CD4-positive, alpha-beta T cell treated with Interleukin-4 for 4 hours (primary cell): ENCODE measurements at places on chromosomes 12 and 14.
A peak's percentile ranks its signal among the peaks of the same experiment; 100 is the strongest.

DNA sequence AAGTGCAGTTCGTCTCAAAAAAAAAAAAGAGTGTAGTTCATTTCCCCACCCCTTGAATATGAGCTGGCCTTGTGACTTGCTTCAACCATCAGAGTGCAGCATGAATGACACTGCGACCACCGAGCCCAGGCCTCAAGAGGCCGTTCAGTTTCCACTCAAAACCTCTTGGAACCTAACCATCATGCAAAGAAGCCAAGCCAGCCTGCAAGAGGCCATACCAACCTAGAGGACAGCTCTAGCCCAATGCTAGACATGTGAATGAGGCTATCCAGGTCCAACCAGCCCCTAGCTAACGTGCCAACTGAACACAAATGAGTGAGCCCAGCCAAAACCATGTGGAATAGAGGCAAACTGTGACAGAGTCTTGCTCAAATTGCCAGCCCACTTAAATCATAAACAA lies 29.7 kb downstream of the R3HDM2 start:
- DNase-seq, result no peak

DNA sequence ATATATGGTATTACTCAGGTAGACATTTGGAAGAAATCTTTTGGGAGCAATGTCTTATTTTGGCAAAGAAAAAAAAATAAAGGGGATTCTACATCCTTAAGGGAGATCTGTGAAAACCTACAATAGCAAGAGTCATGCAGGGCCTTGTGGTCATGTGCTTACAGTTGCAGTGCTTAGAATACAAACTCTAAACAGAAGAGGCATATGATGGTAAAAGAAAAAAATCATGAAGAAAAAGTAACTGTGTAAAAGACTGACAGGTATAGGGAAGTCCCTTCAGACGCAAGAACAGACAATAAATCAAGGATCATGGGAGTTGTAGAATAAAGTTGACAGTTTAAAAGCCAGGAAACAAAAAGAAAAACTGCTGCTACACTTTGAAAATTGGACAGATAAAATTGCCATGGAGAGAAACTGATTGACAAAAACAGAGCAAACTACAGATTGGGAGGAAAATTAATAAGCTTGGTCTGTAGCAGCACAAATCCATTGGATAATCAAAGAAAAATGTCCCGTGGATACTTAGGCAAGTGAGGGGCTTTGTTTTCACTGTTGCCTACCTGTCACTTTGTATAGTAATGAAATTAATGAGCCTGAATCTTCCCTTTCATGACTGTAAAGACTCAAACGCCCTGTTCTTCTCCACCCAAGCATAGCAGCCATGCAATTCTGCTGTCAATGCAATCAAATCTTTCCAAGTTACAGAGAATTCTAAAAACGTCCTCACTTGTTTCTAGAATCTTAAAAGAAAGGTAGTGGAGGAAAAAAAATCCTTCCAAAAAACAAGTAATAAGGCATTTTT lies 402.0 kb downstream of the SYT1 start:
- no peak for DNase-seq

DNA sequence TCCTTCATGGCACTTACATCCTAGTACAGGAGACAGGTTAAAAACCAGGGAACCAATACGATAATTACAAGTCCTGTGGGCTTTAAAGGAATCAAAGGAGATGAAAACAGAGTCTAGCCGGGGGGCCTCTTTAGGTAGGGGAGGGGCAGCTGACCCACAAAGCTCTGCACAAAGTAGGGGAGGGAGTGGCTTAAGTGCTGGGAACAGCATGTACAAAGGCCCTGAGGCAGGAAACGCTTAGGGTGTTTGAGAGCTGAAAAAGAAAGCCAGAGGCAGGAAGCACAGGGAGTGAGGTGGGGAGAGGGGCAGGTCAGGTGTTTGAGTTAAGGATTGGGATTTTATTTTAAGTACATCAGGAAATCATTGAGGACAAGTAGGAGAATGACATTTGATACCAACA lies 37.7 kb downstream of the ZNF664 start:
- DNase-seq, result no peak

DNA sequence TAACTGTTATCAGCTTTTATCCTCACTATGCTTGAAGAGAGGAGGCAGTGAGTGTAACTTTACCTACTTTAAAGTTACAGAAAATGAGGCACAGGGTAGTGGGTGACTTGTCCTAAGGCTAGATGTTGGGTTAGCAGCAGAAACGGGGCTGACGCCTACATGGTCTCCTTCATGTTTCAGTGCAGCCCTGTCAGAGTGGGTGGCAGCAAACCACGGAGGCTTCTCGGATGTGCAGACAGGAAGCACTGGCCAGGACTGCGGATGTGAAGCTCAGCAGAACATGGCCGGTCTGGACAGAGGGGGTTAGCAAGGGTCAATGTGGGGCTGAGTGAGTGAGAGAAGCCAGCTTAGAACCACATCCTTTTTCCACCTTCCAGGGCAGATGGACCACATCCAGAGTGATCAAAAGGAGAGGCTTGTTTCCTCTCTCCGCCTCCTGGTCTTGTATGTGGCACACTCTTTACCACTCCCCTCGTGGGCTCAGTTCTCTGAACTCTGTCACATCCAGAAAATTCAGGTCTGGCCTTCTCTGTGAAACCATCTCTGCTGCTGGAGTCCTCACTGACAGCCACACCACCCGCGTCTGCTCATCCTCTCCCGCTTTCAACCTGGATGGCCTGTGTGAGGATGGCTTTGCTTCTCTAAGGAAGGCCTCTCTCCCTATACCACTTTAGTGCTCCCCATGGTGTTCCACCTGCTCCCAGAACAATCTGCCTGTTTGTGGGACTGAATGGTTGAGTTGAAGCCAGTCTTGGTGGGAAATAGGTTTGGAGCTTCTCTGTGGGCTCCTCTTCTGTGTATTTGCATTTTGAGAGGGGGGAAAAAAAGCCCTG lies 14.1 kb downstream of the SUSD6 start:
- DNase-seq, result peak; percentile 70

GRCh38 chr12:108635201-108635996 lies 1.7 kb upstream of the SELPLG start:
- DNase-seq, result peak; percentile 73

DNA sequence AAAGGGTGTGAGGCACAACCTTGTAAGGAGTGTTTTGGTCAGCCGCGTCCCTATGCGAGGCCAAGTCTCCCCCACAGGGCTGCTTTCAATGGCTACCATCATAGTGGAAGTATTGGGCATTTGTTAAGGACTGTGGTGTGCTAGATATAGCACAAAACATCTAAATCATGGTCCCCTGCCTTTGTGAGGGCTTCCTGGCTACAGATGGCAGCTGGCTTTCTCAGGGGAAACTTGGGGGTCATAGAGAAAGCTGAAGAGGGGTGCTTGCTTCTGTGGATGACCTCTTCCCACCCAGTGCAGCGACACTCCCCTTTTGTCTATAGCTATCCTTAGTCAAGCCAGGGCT lies 315.8 kb downstream of the ZFP36L1 start:
- DNase-seq, result no peak

DNA sequence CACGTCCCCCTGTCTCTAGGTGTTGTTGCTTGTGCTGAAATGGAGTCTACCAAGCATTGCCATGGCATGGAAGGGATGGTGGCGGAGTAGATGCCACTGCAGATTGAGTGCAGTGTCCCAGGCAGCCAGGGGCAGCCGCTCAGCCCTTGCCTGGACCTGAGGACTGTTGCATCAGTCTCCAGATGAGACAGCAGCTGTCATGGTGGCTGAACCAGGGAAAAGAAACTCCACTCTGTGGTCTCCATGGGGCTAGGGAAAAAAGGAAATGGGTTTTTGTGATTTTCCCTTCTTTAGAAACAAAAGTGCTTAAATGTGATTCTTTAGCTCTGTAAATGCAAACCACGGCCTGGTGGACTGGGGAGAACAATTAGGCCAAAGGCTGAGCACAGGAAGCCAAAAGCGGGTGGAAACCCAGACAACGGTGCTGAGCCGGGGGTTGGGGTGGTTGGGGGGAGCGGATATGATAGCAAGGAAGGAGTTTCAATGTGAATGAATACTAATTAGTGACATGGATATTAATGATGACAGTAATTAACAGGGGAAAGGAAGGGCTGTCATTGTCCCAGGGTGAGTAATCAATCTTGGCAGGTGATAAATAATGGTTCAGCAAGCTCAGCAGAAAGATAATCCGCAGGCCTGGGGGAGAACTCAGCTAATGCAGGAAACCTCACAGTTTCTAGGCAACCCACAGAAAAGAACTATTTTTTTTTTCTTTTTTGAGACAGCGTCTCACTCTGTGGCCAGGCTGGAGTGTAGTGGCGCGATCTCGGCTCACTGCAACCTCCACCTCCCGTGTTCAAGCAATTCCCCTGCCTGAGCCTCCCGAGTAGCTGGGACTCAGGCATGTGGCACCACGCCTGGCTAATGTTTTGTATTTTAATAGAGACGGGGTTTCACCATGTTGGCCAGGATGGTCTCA lies 442.6 kb downstream of the DPF3 start:
- peak; percentile 70 for DNase-seq

DNA sequence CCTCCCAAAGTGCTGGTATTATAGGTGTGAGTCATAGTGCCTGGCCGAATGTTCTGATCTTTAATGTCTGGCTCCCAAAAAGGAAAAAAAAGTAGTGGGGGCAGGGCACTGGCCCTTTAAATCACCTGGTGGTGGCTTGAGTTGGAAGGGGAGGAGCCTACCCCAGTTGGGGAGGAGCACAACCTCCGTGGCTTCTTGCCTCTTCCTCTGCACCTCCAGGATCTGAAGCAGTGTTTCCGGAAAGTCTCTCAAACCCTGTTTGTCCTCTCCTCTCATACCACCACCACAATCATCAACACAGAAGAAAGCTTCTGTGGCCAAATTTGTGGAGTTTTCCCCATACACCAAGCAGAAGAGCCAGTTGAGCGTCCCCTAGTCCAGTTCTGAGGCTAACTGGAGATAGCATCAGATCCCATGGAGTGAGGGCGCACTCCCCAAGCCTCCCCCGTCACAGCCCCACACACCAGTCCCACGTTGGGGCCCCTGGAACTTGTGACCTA lies 24.3 kb upstream of the RCOR1 start:
- DNase-seq, result peak; percentile 36

- DNase-seq, result no peak
Measured at GRCh38 chr12:41174602-41175001, 13.5 kb upstream of the PDZRN4 start.

- DNase-seq, result no peak
Measured at GRCh38 chr12:4134448-4135263, 138.9 kb upstream of the CCND2 start.

GRCh38 chr14:78286210-78286609 lies 116.0 kb downstream of the NRXN3 start:
- DNase-seq, result no peak

GRCh38 chr12:8831116-8831515 lies 8.7 kb downstream of the A2ML1 start:
- no peak for DNase-seq

- no peak for DNase-seq
Measured at GRCh38 chr12:51632623-51633022, 41.6 kb downstream of the SCN8A start.

DNA sequence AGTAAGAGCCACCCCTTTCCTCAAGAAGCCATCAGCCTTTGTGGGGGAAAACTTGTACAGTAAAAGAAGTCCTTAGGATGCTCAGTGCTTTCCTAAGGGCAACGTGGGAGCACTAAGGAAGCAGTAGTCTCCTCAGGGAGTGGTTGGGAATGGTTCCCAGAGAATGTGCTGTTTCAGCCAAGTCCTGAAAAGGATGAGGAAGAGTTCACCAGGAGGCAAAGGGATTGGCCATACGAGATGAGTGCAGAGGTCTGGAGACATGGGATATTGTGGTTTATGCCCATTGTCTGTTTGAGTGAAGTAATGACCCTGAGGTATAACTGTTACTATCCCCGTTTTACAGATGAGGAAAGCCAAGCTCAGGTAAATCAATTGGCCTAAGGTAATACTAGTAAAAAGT lies 86.0 kb upstream of the ATF1 start:
- DNase-seq, result no peak

DNA sequence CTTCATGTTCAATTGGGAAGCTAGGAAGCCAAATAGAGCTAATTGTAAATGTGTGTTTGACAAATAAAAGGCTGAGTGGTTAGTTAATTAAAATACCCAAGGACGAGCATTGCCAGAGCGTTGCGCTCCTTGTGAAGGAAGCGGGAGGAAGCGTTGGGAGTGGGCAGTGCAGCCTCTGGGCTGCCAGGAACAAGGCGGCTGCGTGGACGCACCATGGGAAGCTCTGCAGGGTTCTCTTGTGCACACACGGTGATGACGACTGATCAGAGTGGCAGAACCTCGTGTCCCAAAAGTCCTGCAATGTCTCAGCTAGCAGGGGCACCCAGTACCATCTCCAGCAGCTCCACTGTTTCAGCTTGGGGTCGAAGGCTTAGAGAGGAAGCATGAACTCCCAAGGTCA lies 546.6 kb upstream of the TMEM132C start:
- DNase-seq, result no peak

GRCh38 chr12:82855872-82856271 lies 169.2 kb downstream of the TMTC2 start:
- no peak for DNase-seq

DNA sequence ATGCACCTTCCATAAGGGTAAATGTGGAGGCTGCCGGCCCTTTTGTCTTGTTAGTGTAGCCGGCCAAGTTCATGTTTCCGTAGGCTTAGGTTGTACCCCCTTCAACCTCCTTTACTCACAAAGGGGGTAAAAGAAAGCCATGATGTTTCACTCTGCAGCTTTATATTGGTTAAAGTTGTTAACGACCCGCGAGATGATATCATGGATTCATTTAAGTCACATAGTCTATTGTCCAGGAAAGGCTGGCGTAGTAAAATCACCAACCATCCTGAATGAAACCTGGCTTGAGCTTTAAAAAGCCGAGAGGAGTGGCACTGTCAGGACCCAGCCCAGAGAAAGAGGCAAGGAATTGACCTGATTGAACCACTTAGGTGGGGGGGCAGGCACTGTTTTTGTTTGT lies 1.3 kb downstream of the UNG start:
- no peak for DNase-seq

GRCh38 chr12:3123729-3124128 lies 46.5 kb downstream of the TSPAN9 start:
- no peak for DNase-seq

DNA sequence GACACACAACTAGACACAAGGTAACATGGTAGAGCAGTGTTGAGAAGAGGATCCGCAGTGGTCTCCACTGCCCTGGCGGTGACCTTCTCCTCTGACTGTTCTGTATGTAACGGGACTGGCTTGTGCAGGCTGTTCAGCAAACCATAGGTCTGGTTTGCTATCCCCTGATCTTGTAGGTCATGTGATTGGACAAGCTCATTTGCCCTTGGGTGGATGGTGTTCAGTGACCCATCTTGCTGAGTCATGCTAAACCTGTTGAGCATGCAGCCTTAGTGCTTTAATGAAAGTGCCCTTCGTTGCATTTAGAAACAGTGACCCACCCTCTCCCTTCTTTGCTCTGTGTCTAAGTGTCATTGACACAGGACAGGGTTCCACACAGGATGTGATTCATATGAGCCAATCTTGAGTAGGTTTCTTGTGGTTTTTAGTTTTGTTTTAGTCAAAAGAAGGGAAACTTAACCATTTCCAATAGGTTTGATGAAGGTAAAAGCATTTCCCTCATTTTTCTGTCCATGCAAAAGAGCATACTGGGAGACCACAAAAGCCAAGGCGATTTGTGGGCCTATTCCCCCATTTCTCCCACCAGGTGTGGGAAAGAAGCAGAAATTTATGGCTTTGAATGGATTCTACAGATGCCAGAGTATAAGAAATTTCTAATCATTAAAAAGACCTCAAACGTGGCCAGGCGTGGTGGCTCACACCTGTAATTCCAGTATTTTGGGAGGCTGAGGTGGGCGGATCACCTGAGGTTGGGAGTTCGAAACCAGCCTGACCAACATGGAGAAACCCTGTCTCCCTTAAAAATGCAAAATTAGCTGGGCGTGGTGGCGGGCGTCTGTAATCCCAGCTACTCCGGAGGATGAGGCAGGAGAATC lies 32.6 kb upstream of the HIF1A start:
- DNase-seq, result peak; percentile 94
